Caco-2 (cell line): ENCODE measurements at places on chromosomes 3 and 15.
A peak's percentile ranks its signal among the peaks of the same experiment; 100 is the strongest.

DNA sequence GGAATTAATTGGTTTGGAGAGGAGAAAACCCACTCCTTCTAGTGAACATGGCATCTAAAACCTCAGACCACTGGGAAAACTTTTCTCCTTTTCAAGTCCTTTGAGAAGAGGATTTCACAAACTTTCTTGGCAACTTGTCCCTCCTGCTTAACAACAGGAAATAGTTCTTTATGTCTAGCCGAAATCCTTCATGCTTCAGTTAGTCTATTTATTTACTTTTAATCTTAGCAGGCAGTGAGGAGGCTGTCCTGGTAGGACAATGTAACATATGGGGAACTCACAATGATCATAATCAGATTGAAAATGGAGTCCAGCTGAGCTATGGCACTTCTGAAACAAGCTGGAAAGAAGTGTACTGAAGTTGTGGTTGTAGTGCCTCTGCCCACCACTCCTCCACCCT lies 50.6 kb downstream of the KY start:
- DNase-seq = no peak

DNA sequence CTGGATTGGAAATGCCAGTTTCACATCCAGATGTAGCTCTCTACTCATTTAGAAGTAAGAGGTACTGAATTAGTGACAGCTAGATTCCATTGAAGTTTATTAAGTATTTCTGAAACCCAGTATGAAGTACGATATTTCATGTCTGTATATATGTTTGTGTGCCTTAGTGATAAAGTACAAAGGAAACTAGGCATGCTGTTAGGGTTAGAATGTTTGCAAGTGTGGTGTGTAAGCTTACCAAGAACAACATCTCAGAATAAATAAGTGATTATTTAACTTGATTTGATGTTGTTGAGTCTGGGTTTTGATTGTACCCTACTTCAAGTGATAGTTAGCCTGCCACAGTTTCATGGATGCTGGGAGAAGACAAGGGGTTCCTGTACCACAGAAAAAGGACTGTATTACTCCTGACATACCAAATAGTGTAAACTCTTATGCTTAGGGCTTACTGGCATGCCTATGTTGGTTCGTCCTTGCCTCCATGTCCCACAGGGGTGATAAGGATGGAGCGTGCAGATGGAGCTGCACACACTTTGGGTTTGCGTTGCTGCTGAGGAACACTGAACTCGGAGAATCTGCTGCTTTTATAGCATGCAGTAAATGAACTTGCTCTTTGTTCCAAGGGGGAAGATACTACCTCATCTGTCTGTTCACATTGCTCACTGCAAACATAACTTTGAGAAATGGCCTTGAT lies 43.6 kb downstream of the FNDC3B start:
- no peak for DNase-seq

- no peak for DNase-seq
Observed at GRCh38 chr15:60634815-60635214, 155.9 kb upstream of the ICE2 start.

- no peak for DNase-seq
Observed at GRCh38 chr3:101806491-101806890, 27.5 kb downstream of the NXPE3 start.

GRCh38 chr15:72318408-72318942 lies 1.5 kb downstream of the CELF6 start:
- no peak for DNase-seq

DNA sequence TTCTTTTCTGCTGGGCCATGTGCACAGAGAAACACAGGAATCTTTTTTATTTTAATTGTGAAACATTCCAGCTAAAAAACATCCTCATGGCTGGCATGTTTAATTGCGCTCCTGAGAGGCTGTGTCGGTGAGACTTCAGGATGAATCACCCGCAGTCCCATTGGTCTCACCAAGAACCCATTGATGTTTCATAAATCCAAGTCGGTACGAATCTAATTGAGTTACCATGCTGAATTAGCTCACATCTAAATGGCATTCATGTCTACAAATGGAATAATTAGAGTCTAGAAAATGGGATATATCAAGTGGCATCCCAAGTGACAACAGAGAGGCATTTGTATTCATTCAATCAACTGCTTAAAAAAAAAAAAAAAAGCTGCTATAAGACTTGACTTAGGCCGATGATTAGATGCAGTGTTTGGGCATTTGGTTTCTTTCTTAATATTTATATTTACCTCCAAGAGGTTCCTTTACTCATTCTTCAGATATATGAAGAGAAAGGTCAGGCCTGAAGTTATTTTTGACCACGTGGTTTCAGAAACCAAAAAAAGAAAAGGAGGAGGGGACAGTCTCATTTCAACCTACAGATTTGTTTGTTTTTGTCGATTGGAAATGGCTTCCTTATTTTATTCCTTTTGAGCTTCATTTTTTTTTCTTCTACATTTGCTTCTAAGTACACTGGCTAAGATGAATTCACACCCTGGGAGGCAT lies 79.1 kb upstream of the FOXB1 start:
- no peak for DNase-seq

DNA sequence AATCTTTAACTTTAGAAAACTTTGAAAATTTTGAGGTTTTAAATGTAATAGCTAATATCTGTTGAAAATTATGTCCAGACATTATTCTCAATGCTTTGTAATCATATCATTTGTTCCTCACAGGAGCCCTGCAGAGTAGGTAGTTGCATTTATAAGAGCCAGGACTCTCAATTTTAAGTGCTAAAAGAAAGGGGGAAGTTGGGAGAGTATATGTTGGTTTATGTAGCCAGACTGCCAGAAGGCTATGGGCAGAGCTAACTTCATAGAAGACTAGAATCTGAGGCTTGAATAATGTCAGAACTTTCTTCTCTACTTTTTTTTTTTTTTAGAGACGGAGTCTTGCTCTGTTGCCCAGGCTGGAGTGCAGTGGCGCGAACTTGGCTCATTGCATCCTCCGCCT lies 9.1 kb downstream of the VPS8 start:
- DNase-seq = no peak

- peak; percentile 89 for DNase-seq
Observed at GRCh38 chr15:89472785-89473256, 23.6 kb downstream of the RHCG start.
